Immature natural killer cell (primary cell): ENCODE measurements at places on chromosomes 13 and 19. TPM values are rescaled to one million over a fixed set of nuclear protein-coding genes. Genes with fewer than 3 reads are reported as not detected.

ZNF471 gene
- 0.28 TPM for polyA plus RNA-seq

GRCh38 chr19:42250183-42250665 lies 4.7 kb downstream of the ERF start:
- no peak for DNase-seq

CALR3 gene
- not detected for polyA plus RNA-seq

DNA sequence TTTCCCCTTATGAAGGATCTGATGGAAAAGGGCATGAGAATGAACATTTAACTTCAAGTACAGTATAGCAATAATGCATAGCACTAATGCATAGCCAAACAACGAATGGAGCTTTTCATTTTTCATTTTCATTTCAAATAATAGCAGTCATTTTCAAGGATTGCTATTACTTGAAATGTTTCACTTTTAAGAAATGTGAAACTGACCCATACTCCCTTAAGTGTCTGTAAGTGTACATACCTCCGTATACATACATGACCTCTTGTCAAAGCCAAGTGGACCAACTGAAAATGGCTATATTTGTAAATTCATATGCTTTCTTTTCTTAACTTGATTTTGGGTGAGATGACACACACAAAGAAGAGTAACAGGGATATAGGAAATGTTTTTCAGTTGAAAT lies 3.8 kb downstream of the RAP2A start:
- DNase-seq = no peak

GRCh38 chr19:27744926-27745768 lies 1467.8 kb downstream of the UQCRFS1 start:
- DNase-seq = no peak

PRTN3 gene
- polyA plus RNA-seq = not detected

VSTM1 gene
- not detected for polyA plus RNA-seq

SCAF1 gene
- 2.6 TPM for polyA plus RNA-seq

GRCh38 chr13:91520952-91521351 lies 122.5 kb downstream of the GPC5 start:
- no peak for DNase-seq

GRCh38 chr13:24617256-24618010 lies 62.8 kb upstream of the ATP12A start:
- no peak for DNase-seq

DNA sequence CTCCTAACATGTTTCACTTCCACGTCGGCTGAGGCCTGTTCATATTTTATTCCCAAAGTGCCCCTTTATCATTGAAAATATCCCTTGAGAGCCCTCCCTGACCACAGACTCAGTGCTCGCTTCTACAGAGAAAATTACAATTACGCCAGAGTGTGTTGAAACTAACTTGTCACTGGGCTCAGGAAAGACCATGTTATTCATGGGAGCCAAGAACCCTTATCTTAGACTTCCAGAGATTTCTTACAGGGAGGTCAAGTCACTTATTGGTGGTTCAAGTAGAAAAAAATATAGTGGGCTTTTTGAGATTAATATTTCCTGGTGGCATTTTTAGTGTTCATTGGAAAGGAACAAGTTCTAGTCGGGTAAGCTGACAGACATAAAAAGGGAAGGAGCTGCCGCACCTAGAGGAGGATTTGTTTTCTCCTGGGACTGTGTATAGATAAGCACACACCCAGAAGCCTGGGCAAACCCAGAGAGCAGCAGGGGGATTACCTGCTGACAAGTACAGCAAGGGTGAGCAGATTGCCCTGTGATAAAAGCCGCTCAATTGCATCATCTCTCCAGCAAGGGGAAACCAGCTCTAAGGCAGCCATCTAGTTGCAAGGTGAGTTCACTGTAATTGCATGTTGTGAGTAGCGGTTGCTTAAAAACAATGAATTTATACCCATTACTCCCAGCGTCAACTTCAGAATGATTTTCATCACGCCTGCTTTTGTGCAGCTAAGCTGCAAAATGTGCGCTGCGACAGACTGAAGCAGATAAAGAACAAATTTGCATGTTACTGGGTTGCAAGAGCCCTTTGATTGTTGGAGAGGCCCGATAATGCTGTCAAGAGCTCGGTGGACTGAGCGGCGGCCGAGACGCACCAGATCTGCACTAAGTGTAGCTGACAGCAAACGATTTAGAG lies 46.2 kb downstream of the DCT start:
- no peak for DNase-seq

DNA sequence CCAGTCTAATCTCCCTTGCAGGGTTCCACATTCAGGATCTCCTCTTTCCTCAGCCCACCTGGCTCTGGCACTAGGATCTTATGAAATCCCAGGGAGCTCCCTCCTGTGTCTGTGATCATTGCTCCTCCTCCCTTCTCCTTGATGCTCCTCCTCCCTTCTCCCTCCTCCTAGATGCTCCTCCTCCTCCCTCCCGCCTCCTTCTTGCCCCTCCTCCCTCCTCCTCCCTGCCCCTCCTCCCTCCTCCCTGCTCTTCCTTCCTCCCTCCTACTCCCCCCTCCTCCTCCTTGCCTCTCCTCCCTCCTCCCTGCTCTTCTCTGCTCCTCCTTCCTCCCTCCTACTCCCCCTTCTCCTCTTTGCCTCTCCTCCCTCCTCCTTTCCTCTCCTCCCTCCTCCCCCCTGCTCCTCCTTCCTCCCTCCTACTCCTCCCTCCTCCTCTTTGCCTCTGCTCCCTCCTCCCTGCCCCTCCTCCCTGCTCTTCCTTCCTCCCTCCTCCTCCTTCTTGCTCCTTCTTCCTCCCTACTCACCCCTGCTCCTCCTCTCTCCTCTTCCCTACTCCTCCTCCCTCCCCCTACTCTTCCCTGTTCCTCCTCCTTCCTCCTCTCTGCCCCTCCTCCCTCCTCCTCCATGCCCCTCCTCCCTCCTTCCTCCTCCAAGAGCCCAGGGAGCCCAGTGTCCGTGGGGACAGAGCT lies 14.9 kb upstream of the ZBTB7A start:
- DNase-seq = no peak
